ENCODE measurements at places on chromosomes 11 and 22.

DNA sequence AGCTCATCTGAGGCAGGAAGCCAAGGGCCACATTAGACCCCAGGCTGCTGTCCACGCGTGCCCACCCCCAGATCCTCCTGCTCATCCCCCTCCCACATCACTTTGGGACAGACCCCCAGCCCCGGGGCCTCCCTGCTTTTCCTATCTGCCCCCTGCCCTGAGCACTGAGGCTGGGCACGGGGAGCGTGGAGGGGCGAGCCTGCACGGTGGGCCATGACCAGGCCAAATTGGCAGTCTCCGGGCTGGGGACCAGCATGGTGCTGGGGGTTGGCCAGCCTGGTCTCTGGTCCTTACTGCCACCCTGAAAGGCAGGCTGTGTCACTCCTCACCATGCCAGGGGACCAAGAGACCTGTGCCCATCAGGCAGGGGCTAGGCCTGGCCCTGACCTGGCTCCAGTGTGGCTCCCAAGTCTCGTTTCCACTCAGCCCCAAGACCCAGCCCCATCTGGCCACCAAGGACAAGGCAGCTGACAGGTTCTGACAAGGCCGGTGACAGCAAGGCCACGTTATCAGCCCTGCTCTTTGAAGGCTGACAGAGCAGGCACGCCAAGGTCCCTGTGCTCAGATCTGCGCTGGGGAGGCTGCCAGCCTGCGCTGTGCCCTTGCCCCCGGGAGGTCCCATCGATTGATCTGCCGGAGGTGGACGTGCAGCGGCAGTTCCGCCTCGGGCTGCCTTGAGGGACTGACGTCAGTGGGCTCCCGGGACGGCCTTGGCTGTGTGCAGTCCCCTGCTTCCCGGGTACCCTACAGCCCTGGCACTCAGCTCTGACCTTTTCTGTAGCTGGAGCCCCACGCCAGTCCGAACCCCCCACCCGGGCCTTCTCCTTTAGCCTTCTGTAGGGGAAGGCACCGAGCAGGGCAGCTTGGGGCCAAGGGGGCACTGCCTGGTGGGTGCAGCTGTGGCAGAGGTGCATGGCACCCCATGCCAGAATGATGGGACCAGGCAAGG, 3.6 kb downstream of the TNNI2 start:
- DNase-seq, result no peak

DNA sequence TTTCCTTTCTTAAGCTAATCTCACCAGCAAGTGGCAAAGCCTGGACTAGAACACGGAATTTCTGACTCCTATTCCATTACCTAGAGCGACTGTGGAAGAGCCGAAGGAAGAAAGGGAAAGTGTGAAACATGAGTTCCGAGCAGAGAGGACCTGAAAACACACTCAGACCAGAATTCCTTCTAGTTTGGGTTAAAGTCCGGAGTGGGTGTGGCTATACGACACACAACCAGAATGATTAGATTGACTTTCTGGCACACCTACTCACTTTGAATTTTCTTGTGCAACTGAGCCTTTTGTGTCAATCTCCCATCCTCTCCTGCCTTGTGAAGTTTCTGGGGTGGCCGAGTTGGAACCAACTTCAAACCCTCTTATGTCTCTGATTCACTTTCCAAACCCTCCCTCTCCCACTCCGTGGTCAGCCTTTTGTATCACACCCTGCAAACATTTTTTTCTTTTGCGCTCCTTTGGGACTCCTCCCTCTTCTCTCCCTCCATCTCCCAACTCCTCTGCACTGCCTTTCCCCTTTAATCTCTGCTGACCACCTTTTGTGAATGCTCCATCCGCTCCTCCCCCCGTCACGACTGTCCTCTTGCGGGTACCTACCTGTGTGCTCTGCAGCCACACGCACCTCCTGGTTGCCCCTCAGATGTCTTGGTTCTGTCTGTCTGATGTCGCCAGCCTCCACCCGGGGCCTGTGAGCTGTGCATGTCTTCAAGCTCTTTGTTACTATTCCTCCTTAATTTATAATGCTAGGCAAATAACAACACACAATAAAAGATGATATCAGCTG, 86.3 kb upstream of the BLID start:
- DNase-seq, result no peak

DNA sequence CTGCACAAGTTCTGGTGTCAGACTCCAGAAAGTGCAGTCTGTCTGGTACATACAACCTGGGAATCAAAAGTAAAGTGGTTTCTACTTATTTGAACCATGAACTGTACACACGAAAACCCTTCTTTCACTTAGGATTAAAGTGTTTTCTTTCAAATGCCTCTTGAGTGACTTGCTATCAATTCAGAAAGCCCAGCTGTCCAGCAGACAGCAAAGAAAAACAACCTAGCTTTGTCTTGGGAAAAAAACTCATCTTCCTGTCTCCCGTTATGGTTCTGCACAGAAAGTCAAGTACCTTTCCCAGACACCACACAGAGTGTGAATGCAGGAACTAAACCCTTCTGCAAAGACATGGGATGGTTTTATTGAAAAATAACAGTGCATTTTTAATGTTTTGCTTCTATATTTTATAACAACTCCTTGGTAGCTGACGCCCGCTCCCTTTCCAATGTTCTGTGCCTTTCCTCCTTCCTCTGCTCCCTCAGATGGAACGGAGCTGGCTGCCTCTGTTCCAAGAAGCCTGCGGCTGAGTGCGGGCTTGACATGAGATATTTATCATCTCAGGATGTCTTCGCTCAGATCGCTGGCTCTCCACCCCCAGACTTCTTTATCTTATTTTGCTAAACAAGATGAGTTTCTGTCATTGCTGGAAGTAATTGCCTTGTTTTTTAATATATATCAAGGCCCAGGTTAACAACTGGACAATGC, 322.3 kb upstream of the B3GAT1 start:
- DNase-seq, result no peak

DNA sequence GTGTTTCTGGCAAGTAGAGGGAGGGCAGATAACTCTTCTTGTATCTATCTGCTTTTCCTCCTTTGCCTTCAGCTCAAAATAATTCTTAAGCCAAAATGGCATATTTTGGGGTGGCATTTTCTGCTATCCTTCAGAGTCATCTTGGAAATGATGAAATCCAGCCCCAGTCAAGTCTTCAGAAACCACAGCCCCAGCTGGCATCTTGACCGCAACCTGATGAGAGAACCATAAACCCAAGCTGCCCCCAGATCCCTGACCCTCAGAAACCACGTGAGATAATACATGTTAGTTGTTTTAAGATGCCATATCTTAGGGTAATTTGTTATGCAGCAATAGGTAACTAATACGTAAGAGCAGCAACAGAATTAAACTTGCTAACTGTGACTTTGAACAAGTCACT, 15.1 kb upstream of the PAMR1 start:
- DNase-seq, result no peak

DNA sequence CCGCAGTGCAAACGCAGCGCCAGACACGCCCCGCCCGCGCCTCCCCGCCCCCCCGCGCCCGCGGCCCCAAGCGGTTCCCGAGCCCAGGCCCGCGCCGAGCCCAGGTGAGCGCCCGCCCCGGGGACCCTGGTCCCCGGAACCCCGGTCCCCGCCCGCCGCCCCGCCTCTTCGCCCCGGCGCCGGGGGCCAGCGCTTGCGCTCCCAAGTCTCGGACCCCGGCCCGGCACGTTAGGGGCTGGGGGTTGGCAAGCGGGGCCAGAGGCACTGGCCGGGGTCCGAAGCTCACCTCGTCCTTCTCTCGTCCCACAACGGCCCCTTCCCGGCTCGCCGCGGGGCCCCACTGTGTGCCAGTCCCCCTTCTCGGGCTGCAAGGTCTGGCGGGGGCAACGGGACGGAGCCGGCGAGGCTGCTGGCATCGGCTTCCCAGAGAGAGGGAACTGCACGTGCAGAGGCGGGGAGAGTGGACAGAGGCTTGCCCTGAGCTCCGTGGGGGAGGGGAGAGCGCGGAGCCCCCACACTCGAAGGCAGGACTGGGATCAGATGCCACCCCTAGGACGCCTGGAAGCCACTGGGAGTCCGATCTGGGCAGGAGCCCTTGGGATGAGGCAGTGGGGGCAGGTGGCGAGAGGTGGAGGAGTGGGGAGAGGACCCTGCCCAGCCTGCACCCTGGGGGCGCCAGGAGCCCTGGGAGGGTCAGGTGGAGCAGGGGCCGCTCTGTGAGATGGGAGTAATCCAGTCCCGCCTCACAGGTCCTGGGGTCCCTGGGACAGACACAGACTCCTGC, 1.8 kb upstream of the AIFM3 start:
- no peak for DNase-seq

DNA sequence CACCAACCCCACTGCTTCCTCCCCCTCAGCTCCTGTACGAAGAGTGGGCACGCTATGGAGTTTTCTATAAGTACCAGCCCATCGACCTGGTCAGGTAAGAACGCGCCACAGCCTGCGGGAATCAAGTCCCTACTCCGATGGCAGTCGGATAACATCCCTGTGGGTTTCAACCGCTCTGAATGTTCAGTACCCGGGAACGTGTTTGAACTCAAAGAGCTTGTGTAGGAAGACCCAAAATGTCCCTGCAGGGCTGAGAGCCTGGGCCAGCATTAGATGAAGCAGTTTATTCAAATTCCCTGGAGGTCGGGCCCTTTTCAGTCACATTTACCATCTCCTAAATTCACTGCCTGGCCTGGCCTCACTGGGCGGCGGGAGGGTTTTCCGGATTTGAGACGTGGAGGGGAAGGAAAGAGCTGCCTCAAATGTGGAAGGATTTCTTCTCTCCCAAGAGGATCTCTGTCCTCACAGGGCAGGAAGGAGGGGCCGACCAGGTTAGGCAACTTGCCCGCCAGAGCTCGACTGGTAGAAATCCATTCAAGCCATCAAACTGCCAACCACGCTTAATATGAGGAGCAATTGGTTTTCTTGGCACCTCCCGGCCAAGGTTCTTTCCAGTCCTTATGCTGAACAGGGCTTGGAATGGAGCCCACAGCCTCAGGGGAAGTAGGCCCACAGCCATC, 46.3 kb downstream of the ANO1 start:
- no peak for DNase-seq

- no peak for DNase-seq
Measured at GRCh38 chr22:25156736-25157135, 42.9 kb upstream of the CRYBB3 start.
